ENCODE measurements at places on chromosomes 1 and 21.

- peak; percentile 45 for DNase-seq
These were observed 4.8 kb downstream of the FTCD start for GRCh38 chr21:46150491-46151121.

DNA sequence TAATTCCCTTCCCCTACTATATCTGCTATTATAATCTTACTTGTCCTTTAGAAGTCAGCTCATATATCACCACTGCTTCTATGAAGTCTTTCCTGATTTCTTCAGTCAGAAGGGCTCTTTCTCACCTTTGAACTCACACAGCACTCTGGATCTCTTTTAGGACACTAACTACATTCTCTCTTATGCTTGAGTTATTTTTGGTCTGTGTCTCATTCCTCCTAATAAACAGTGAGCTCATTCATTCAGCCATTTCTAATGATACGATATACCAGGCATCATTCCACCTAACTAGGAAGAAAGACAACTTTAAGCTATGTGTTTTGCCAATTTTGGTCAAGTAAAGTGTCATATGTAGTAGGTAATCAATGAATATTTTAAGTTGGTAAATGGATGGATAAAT is 1.2 kb upstream of the STYXL2 start:
- no peak for DNase-seq

- no peak for DNase-seq
These were observed 146.1 kb downstream of the SPATA46 start for GRCh38 chr1:162230517-162230916.

- no peak for DNase-seq
These were observed 6.4 kb downstream of the ITGB2 start for GRCh38 chr21:44914176-44914874.

DNA sequence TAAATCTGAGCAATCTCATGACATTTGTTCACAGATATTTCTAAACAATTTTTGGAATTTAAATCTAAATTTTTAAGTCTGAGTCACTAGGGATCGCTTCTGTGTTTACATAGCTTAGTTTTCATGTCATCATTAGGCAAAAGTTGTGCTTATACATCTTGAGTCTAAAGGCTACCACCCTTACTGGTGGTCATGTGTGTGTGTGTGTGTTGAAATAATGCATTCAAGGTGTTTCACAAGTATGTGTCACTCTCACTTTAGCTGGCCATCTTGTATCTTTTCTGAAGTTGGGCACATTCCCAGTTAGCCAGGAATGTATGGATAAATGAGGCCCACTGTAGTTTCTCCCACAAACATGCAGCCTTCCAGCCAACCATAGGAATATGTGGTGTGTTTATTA is 1162.5 kb upstream of the PRMT6 start:
- DNase-seq = no peak

- no peak for DNase-seq
These were observed 3.3 kb downstream of the GLIS1 start for GRCh38 chr1:53735681-53736080.

DNA sequence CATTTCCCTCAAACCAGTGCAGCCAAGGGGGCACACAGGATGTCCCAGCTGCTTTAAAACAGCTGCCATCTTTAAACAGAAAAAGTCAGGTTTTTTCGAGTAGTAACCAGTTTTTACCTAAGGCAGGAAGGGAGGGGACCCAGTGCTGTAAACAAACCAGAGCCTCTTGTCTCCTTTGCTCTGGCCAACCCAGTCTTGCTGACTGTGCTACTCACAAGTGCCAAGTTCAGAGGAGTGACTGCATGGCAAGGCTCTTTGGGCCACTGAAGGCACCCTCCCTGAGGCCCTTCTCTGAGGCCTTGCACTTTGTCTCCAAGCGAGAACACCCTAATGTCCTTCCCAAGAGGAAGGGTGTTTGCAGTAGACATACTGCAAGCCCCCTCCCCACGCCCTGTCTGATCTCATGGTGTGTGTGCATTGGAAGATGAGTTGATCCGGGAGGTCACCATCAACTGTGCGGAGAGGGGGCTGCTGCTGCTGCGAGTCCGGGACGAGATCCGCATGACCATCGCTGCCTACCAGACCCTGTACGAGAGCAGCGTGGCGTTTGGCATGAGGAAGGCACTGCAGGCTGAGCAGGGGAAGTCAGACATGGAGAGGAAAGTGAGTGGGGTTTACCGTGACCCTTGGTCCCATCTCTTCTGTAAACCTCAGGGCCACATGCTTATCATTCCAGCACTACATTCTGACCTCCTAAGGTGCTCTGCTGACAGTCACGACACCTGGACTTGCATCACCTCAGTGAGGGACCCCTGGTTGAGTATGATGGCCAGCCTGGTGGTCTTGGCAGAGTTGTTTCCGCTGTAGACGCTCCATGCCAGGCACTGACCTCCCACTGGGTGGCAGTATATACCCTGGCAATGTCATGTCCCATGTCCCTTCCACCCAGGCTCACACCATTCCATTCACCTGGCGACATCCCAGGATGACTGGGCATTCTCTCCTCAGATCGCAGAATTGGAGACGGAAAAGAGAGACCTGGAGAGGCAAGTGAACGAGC is 4.7 kb downstream of the DNALI1 start:
- no peak for DNase-seq

GRCh38 chr1:53127546-53127945 is 14.9 kb downstream of the SLC1A7 start:
- DNase-seq = no peak

GRCh38 chr21:23968722-23969647 is 1638.3 kb downstream of the MRPL39 start:
- no peak for DNase-seq

- DNase-seq = no peak
These were observed 13.8 kb downstream of the CDCP2 start for GRCh38 chr1:54138994-54139393.

DNA sequence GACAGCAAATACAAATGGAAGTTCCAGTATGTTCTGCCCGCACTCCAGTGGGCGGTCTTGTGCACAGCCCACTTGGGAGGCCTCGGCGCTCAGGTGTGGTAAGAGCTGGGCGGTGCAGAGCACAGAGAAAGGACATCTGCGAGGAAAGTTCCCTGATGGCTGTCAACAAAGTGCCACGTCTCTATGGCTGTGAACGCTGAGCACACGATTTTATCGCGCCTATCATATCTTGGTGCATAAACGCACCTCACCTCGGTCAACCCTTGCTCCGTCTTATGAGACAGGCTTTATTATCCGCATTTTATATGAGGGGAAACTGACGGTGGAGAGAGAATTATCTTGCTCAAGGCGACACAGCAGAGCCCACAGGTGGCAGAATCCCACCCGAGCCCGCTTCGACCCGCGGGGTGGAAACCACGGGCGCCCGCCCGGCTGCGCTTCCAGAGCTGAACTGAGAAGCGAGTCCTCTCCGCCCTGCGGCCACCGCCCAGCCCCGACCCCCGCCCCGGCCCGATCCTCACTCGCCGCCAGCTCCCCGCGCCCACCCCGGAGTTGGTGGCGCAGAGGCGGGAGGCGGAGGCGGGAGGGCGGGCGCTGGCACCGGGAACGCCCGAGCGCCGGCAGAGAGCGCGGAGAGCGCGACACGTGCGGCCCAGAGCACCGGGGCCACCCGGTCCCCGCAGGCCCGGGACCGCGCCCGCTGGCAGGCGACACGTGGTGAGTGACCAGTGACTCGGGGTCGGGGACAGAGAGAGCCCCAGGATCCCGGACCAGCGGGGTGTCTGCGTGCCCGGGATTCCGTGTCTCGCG is at the start of gene IL12RB2:
TSS of gene IL12RB2 (plus strand) at position 623 of the 810 bp plus-strand sequence. CDS start 12,496 bp downstream, outside the sequence.
- no peak for DNase-seq

- no peak for DNase-seq
These were observed 52.7 kb downstream of the RAP1A start for GRCh38 chr1:111672331-111672730.

DNA sequence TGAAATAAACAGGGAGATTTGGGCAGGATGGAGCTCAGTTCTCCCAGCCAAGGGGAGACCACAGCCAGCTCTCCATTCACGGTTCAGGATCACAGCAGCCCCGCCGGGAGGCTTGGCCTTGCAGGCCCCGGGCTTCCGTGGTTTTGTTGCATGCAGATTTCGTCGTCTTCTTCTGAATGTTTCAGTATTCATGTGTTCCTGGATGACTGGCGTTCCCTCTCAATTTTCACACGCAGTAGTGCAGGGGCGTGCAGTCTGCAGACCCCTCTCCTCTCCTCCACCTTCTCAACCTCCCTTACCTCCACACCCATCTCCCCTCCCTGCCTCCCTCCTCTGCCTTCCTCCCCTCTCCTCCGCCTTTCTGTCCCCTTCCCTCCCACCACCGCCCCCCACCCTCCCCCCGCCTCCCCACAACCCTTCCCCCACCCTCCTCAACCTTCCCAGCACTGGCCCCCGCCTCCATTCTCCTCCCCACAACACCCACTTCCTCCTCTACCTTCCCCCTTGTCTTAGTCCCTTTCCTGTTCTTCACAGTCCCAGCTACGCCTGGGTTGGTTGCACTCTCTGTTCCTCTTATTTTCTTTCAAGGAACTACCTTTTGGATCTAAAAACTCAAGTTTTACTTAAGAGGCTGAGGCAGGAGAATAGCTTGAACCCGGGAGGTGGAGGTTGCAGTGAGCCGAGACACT is 8.4 kb upstream of the SLC19A1 start:
- no peak for DNase-seq

DNA sequence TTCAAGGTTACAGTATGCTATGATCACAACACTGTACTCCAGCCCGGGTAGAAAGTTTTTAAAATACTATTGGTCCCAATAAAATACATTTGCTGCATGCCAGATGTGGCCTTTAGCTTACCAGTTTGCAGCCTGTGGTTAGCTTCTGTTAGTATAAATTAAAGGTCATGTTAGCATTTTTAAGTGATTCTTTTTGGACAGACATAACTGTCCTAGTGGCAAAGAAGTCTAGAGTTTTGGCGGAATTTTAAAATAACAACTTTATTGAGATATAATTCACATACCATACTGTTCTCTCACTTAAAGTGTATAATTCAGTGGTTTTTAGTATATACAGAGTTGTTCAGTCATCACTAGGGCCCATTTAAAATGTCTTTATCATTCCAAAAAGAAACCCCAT is 24.3 kb upstream of the TMEM39B start:
- no peak for DNase-seq

DNA sequence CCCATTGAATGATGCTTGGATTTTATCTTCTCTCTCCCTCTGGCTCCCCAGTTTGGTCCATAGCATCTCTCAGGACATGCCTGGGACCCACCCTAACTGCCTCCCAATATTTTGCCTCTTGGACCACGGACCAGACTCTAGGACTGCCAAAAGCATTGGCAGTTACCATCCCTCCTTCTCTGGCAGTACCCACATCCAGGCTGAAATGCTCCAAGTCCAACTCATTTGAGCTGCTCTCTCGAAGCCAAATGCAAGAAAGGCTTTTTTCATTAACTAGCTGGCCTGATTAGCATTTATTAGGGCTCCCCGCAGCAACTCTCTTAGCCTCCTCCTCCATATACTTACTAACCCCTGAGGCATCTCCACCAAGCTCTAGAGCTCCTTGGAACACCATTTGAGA is 140.0 kb upstream of the GRIK3 start:
- DNase-seq = no peak

DNA sequence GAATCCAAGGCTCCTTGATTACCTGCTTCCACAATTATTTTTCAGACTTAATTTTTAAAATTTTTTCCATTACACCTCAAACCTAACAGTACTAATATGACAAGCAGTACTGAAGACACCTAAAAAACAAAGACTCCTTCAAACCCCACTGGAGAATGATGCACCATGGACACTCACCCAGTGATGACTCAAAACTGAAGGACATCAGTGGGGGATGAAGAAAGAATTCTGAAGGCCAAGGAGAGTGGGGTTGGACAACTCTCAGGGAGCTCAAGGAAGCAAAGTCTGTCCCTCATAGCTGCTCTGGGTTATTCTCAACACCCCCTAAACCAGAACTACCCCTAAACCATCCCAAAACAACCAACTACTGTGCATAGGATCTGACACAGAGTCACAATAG is 2.4 kb upstream of the ARHGAP29 start:
- no peak for DNase-seq

DNA sequence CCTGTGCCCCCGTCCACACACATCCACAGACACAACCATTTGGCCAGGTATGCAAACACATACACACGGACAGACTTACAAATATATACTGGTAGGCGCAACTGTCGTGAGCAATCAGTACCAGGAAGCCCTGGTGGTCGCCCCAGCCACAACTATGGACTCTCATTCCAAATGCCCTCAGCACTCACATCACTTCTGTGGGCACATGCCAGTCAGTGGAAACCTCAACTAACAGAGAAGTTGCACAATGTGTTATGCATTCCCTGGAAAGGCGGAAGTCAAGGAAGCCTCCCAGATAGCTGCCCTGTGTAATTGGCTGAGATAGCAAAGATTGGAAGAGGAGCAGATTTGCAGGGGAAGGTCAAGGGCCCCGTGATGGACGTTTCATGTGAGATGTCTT is 1.4 kb upstream of the HEYL start:
- no peak for DNase-seq

GRCh38 chr1:76951153-76951552 is 83.9 kb downstream of the ST6GALNAC5 start:
- DNase-seq = no peak

DNA sequence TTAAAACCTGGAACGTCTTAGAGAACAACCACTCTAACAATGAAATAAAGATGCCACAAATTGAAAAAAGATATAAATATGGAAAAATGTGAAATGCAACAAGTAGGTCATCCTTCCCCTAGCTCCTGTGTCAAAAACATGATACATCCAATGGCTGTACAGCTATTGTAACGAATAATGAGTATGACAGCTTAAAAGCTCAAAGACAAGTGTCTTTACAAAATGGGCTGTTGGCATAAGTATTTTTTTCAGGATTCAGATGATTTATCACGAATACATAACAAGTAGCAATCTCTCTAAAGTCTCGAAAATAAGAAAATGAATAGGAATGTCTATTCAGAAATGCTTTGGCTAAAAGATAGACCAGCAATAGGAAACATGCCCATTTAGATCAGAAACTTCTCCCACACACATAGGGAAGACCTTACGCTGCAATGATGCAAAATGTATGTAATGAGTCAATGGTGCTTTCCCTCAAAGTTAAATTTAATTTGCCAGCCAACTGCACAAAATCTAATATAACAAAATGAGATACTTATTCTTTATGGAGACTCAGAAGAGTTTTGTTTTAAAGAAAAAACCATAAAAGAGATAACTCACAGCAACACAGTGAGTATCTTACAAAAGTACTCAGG is 8.3 kb downstream of the TGFBR3 start:
- DNase-seq = no peak

All from dorsolateral prefrontal cortex (tissue), 122 donors.